ENCODE measurements at places on chromosomes 7 and 10. TPM values are rescaled to one million over a fixed set of nuclear protein-coding genes. Genes with fewer than 3 reads are reported as not detected.

Gene LRRC17
- 2.7 TPM for total RNA-seq

Gene EXOSC1
- total RNA-seq, result 15.3 TPM

Gene IDI2
- total RNA-seq, result 0.35 TPM

Gene CPA1
- total RNA-seq, result not detected

Gene GDF10
- total RNA-seq, result 0.34 TPM

Gene GOLGA7B
- total RNA-seq, result 0.16 TPM

Gene MSRB2
- 122 TPM for total RNA-seq

Gene CALML5
- not detected for total RNA-seq

Gene TSPAN12
- 41.3 TPM for total RNA-seq

Gene PSTK
- total RNA-seq, result 2.7 TPM

Gene ITPRID1
- total RNA-seq, result not detected

Gene LLCFC1
- not detected for total RNA-seq

Gene CALML3
- total RNA-seq, result not detected

Gene NAT16
- total RNA-seq, result not detected

Gene IFIT3
- total RNA-seq, result 8.3 TPM

Gene FOXP2
- 0.84 TPM for total RNA-seq

Gene SLC13A1
- not detected for total RNA-seq

Gene CCDC6
- 13.8 TPM for total RNA-seq

Gene LUC7L2
- total RNA-seq, result 46.2 TPM

Gene CACNB2
- 28.2 TPM for total RNA-seq

Gene ASZ1
- not detected for total RNA-seq

Gene SEMA3A
- total RNA-seq, result 3.7 TPM

Gene FAM237B
- total RNA-seq, result not detected

Gene GHRHR
- total RNA-seq, result not detected

Gene NPC1L1
- total RNA-seq, result not detected

Gene XRCC2
- total RNA-seq, result 0.38 TPM

Gene OR9A2
- not detected for total RNA-seq

Gene NPSR1
- total RNA-seq, result not detected

Gene CLEC5A
- 2.6 TPM for total RNA-seq

Gene SFRP5
- 1.8 TPM for total RNA-seq

Gene UTF1
- total RNA-seq, result not detected

Gene ARHGAP22
- total RNA-seq, result 3.2 TPM

Gene EN2
- not detected for total RNA-seq

Gene TYW1B
- total RNA-seq, result 1.9 TPM

Gene BCL7B
- total RNA-seq, result 68.3 TPM

Gene SEMA3D
- 1.00 TPM for total RNA-seq

Gene JCAD
- total RNA-seq, result 19.7 TPM

Gene LRIT1
- total RNA-seq, result not detected

Gene ZNF107
- 1.2 TPM for total RNA-seq

Gene ACBD7
- total RNA-seq, result not detected

Gene C10orf67
- total RNA-seq, result 0.46 TPM

Measured in heart left ventricle (tissue), 16 donors.